Psoas muscle (tissue), 8 donors: ENCODE measurements at places on chromosomes 4 and X. TPM values are rescaled to one million over a fixed set of nuclear protein-coding genes. Genes with fewer than 3 reads are reported as not detected.
A peak's percentile ranks its signal among the peaks of the same experiment; 100 is the strongest.

GRCh38 chrX:149458586-149458985, 46.5 kb downstream of the IDS start:
- no peaks in the 10 kb centered on the region for H3K27me3 ChIP-seq
- H3K36me3 ChIP-seq, result no peaks in the 10 kb centered on the region
- no peak overlapping the region for H3K4me3 ChIP-seq

DNA sequence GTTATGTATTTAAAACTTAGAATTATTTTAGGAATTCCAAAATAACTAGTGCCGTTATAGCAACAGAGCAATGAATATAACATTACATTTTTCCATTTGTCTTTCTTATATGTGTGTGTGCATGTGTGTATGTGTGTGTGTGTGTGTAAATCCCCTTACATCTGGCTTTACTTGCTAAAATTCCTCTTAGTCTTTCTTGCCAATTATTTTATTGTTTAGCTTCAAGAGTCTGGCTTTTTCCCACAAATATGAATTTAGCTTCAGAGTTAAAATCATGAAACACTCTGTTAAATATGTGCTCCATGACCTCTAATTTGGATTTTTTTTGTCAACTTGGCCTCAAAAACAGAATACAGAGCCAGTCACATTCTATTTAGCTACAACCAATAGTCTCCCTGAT, 18.9 kb downstream of the FGF13 start:
- H3K27ac ChIP-seq, result no peak overlapping the region
- no peaks in the 10 kb centered on the region for H3K36me3 ChIP-seq
- H3K4me3 ChIP-seq, result no peak overlapping the region
- H3K27me3 ChIP-seq, result no peaks in the 10 kb centered on the region

GRCh38 chrX:103628386-103629317, at the start of gene TCEAL1:
Gene TCEAL1 (plus strand): TSS chrX:103628975. CDS start chrX:103629917, 942 bp downstream.
- H3K4me1 ChIP-seq, result peaks cover 9% of the 10 kb centered on the region
- no peaks in the 10 kb centered on the region for H3K27me3 ChIP-seq
- H3K4me3 ChIP-seq, result peak within 1 kb of the TSS; percentile 78
- peak; percentile 81 for DNase-seq
- peaks cover 6% of the 10 kb centered on the region for H3K36me3 ChIP-seq
- peak within 1 kb of the TSS; percentile 87 for H3K27ac ChIP-seq

SLC39A8 gene
- total RNA-seq, result 1.3 TPM

- H3K27ac ChIP-seq, result peak overlapping the region; percentile 80
- peak; percentile 84 for DNase-seq
- no peaks in the 10 kb centered on the region for H3K27me3 ChIP-seq
- H3K36me3 ChIP-seq, result no peaks in the 10 kb centered on the region
- H3K4me1 ChIP-seq, result peaks cover 11% of the 10 kb centered on the region
These were observed 51.8 kb upstream of the JADE1 start for GRCh38 chr4:128757712-128758111.

DNA sequence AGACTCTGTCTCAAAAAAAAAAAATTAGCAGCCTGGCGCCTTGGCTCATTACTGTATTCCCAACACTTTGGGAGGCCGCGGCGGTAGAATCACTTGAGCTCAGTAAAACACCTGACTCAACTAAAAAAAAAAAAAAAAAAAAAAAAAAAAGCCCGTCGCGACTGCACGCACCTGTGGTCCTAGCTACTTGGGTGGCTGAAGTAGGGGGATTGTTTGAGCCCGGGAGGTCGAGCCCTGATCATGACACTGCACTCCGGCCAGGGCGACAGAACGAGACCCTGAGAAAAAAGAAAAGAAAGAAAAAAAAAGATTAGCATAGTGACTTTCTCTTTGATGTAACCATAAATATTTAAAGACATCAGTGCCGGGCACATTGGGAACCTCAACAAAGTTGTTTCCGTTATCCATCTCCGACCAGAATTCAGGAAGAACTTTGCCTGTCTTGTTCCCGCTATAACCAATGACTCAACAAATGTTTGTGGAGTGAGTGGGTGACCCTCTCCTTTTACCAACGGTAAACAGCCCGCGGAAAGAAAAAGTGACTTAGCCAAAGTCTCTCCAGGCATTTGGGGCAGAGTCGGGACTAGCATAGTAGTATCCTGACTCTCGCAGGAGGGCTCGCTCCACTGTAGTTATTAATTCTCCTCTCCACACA, 553 bp upstream of the MED28 start:
- H3K36me3 ChIP-seq, result peaks cover 2% of the 10 kb centered on the region
- H3K4me1 ChIP-seq, result peaks cover 39% of the 10 kb centered on the region
